Retinal pigment epithelial cell (primary cell): ENCODE measurements at places on chromosomes 4 and X.
A peak's percentile ranks its signal among the peaks of the same experiment; 100 is the strongest.

- DNase-seq = no peak
These were observed 8.8 kb downstream of the TMEM255A start for GRCh38 chrX:120302434-120302833.

- DNase-seq = no peak
These were observed 259.7 kb downstream of the DCHS2 start for GRCh38 chr4:154231806-154232478.

GRCh38 chr4:170772429-170772828 is 682.7 kb upstream of the AADAT start:
- no peak for DNase-seq

- no peak for DNase-seq
These were observed 235.0 kb downstream of the PALLD start for GRCh38 chr4:168731706-168732414.

- peak; percentile 43 for DNase-seq
These were observed 519.1 kb downstream of the IQCM start for GRCh38 chr4:149296503-149296902.

DNA sequence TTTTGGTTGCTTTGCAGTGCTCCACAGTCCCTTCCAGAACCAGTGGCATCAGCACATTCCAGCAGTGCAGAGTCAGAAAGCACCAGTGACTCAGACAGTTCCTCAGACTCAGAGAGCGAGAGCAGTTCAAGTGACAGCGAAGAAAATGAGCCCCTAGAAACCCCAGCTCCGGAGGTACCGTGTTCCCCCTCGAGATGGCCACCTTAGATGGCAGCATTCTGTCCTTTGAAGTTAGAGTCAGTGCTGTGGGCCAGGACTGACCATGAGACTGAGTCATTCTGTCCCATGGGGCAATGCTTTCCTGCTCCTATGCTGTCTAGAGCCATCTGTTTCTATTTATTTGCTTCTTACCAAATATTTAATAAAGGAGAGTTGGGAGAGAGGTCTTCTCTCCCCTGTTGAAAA is 112.3 kb downstream of the KLHL8 start:
- peak; percentile 69 for DNase-seq

DNA sequence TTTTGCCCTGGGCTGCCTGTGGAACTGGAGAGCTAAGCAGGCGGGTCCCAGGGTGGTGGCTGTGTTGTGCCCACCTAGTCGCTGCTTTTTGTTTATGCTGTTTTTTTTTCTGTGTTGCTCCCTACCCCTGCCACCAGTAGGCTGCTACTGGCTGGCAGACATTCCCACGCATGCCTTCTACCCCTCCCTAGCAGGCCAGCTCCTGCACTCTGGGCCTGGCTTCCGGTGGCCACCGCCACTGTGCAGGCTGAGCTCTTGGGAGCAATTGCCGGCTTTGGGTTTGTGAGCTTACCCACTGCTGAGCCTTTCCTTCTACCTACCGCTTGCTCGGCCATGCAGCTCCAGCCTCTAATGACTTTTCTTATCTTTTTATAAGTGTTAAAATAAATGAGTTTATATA is 57.6 kb downstream of the RBM46 start:
- no peak for DNase-seq

GRCh38 chr4:164731827-164732474 is 22.0 kb upstream of the SMIM31 start:
- peak; percentile 16 for DNase-seq

DNA sequence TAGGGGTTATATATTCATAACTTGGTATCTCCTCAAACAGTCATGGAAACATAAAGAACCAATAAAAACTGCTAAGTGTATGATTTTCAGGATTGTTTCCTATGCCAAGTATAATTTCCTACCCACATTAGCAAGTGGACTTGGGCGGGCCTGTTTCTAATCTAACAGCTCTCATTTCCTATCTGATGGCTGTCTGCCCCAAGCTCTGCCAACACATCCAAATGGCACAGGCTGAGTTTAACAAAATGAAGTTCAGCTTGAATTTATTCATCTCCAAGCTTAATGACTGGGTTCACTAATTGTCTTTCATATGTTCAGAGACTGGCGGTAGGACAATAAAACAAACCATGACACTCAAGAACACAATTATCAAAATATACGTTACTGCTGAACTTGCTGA is 55.5 kb upstream of the S100G start:
- DNase-seq = no peak

GRCh38 chrX:7102119-7102518 is 45.4 kb upstream of the STS start:
- DNase-seq = no peak

- DNase-seq = no peak
These were observed 72.2 kb upstream of the ZXDB start for GRCh38 chrX:57519578-57520118.

GRCh38 chrX:110987292-110987691 is 108.7 kb upstream of the PAK3 start:
- DNase-seq = no peak

DNA sequence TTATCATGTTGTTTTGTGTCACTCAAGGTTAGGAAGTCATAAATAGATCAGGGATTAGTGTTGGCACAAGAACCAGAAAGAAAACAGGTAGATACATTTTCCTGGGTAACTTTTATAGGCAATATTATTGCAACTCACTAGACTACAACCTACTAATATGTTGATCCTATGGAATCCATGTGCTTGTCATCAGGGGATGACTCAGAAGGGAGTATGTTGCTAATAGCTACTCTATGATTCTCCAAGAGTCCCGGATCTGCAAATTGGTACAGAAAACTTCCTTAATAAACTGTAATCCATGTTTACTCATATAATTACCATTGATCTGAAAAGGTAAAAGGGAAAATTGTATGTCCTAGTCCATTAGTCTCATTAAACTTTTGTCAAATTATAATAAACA is 11.7 kb upstream of the GNRHR start:
- DNase-seq = peak; percentile 52

DNA sequence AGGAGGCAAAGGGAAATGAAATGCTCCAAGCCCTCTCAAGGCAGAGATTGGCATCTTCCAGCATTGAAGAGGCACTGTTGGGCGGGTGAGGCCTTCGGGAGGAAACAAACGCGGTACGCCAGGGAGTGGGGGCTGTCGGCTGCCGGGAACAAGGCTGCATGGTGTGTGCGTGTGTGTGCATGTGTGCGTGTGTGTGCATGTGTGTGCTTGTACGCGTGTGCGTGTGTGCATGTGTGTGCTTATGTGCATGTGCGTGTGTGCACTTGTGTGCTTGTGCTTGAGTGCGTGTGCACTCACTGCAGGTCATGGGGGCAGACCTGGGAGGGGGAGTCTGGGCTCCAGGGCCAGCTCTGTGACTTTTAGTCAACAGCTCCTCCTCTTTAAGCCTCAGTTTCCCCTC is 113.6 kb upstream of the ADRA2C start:
- no peak for DNase-seq

GRCh38 chr4:78332976-78333375 is 218.6 kb upstream of the ANXA3 start:
- DNase-seq = no peak

- DNase-seq = no peak
These were observed 278.6 kb downstream of the ADGRA3 start for GRCh38 chr4:22237155-22237751.

DNA sequence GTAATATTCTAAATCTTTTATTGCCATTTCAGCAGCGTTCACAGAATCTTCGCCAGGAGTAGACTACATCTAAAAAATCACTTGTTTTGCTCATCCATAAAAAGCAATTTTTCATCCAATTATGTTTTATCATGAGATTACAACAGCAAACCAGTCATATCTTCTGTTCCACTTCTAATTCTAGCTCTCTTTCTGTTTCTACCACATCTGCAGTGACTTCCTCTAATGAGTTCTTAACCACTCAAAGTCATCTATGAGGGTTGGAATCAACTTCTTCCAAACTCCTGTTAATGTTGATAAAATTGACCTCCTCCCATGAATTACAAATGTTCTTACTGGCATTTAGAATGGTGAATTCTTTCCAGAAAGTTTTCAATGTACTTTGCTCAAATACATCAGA is 174.4 kb upstream of the BRWD3 start:
- no peak for DNase-seq

DNA sequence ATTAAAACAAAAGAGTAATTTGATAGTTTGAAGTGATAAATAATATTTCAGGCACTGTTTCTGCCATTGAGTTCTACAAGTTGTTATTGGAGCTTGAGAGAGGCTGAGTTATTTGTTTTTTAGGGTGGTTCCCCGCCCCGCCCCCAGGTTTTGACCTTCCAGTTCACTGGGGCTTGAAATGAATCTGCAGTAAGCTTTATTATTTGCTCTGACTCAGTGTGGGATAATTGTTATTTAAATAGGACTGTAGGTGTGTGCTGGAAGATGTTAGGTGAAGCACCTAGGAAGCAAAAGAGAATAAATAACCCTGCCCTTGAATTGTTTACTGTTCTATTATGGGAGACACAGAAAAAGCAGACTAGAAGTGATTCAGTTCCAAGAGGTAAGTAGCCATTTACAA is 81.2 kb upstream of the KCNIP4 start:
- no peak for DNase-seq
